Dermis microvascular lymphatic vessel endothelial cell (primary cell): ENCODE measurements at places on chromosomes 7 and 10. TPM values are rescaled to one million over a fixed set of nuclear protein-coding genes. Genes with fewer than 3 reads are reported as not detected.

The ODAD2 gene
- 0.26 and 0.38 TPM in 2 replicates for total RNA-seq

The GPRIN2 gene
- not detected in 2 replicates for total RNA-seq

The FAM13C gene
- total RNA-seq, result 2.3 and 3.3 TPM in 2 replicates

The NRAP gene
- not detected in 2 replicates for total RNA-seq

The REEP3 gene
- total RNA-seq, result 34.0 and 45.4 TPM in 2 replicates

The GIMAP7 gene
- 64.4 and 108 TPM in 2 replicates for total RNA-seq

The SFXN2 gene
- 6.8 and 6.9 TPM in 2 replicates for total RNA-seq

The SFXN3 gene
- total RNA-seq, result 51.2 and 74.8 TPM in 2 replicates

The DDX50 gene
- 30.6 and 33.1 TPM in 2 replicates for total RNA-seq

The CACNA2D1 gene
- 7.8 and 11.3 TPM in 2 replicates for total RNA-seq
